ENCODE measurements at places on chromosomes 12 and 14.

GRCh38 chr14:60085085-60085484 is 6.6 kb upstream of the PCNX4 start:
- no peak for DNase-seq

DNA sequence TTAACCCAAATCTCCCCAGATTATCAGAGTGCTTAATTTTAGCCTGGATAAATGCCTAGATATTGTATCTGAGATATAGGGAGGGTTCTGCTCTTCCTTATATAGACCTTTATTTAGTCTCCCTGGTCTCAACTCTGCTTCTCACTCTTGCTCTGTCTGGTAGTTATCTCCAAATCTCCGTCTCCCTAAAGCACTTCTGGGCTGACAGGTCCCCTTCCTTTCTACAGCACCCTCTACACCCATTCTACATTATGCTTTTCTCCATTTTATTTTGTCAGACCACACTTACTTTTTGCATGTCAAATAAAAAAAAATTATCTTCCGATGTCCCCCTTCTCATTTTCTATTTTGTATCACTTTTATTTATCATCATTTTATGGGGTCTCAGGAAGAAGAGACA is 2.0 kb upstream of the ERC1 start:
- no peak for DNase-seq

GRCh38 chr12:1581973-1582708 is 12.2 kb downstream of the FBXL14 start:
- DNase-seq, result no peak

DNA sequence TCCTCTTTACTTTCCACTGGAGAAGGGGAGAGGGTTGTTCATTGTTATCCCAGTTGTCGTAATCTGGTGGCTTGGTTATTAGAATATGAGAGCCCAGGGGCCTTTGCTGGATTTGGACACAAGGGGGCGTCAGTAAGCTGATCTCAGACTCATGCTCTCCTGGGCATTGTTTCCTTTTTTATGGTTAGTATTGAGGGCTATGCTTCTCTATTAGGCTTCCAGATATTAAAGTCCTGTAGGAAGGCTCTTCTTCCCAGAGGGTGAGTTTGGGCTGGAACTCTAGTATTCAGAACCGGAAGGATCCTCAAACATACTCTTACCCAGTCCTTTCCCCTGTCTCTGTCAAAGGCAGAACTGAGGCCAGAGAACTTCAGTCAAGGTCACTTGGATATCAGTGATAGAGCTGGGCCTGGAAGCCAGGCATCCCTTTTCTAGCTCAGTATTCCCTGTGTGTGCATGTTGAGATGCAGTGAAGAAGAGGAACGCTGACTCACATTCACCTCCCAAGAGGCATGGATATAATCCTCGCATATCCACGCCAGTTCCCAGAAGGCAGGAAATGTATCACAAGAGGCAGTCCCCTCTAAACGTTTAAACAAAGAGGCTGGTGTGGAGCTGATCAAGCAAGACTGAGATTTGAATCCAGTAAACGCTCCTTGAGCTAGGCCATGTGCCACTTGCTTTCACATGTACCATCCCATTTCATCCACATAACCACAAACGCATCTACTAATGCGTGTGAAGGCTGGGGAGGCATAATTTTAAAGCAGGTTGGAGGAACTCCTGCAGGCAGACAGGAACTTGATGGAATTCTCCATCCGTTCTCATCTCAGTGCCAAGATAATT is 41.6 kb downstream of the UBE3B start:
- DNase-seq, result peak; percentile 55

DNA sequence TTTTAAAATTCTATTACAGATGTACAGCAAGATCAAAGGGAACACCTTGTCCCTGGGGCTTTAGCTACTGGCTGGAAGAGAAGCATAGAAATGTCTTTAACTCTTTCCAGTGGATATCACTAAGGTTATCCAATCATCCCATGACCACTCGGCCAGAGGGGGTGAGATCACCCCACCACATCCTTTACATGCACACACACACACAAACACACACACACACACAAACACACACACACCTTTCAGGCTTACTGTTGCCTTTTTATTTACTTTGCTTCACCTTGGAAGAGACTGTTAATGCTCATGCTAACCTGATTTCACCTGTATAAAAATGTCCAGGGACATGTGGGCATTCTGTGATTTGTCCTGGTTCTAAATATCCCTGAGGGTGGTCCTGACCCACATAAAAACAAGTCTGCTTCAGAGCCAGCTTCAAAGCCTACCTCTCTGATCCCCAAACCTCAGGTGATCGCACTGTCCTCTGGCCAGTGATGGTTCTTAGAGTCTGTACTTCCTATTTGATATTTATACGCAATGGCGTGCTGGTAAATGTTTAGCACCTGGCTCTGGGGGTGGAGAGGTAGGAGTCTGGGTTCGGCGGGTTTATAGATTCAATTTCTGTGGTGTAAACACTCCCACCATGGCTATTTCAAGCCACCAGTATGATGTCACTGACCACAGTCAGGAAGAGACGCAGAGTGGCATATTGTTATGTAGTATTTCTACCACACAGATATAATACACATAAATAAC is 166.1 kb upstream of the EEA1 start:
- DNase-seq, result no peak

DNA sequence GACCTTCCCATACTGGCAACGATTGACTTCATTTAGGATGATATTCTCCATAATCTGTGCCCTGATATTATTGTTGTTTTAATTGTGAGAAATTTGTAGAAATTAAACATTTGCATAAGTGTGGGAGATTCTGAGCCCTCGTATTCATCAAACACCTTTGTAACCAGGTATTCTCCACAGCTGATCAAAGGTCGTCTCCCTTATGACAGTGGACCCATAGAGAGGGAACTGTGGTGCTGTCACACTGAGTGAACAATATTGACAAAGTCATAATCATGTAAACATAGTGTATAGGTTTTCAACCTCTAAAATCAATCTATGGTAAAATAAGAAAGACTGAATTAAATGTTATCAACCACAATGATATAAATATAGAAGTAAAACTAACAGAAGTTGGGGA is 14.9 kb upstream of the PLEKHG3 start:
- DNase-seq, result no peak

- DNase-seq, result no peak
These were observed 50.7 kb downstream of the PRIMA1 start for GRCh38 chr14:93737634-93738033.

DNA sequence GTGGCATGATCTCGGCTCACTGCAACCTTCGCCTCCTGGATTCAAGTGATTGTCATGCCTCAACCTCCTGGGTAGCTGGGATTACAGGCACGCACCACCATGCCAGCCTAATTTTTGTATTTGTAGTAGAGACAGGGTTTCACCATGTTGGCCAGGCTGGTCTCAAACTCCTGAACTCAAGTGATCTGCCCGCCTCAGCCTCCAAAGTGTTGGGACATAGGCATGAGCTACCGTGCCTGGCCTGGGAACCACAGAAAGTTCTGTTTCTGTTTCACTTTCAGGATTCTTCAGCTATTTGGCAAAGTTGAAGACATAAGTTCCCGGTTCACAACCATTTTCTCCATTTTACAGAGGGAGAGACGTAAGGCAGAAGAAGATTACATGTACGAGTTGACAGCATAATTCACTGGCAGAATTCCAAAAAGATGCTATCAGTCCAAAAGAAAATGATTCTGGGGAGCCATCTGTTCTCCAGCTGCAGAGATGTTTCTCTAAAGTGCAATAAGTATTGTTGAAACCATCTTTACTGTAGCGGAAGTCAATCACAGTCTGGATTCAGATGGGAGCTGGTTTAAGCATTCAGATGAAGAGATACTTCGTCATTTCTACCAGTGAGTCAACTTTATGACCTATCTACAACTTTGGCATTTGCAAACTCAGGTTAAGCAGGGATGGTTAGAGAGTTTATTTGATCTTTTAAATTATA is 8.1 kb upstream of the RNF34 start:
- DNase-seq, result peak; percentile 2

DNA sequence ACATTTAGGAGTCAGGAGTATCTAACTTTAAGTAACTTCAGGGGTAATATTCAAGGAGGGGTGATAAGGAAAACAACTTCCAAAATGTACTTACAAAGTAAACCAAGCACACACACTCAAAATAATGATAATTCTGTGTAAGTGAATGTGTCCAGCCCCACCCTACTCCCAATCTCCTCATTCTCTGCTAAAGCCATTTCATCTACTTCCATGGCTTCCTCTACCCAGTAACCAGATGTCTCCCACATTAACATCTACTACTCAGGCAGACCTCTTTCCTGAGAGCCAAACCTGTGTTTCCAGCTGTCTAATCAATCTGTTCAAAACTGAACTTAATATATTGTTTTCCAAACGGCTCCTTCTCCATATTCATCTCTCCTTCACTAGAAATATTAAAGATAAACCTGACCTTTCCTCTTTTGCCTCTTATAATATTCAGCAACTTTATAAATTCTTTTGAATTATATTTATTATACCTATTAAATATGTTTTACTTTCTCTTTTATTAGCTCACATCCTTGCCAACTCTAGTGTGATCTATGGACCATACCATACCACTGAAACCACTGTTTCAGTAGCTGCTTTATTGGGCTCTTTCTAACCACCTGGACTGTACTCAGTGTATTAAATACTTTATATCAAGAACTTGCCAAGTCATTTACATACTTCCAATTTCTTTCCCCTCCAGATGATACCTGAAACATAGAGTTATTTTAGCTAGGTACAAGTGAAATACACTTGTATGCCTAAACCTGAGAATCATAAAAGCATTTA is 170.7 kb downstream of the PPFIA2 start:
- DNase-seq, result no peak

DNA sequence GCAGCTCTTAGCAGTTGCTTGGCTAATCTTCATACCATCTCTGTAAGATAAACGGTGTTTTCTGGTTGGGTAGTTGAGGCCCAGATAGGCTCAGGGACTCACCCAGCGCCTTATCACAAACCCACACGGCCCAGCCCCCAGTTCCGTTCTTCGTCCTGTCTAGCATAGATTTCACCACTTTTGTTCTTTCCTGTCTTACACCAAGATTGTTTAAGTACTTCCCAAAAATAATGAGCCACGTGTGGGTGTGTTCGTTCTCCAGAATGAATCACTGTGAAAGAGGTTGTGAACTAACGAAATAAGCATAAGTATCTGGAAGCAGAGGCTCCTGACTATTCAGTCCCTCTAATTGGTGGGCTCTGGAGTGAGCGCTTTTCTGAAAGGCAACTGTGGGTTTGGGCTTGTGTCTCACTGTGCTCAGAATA is 21.4 kb downstream of the ACVR1B start:
- peak; percentile 38 for DNase-seq

DNA sequence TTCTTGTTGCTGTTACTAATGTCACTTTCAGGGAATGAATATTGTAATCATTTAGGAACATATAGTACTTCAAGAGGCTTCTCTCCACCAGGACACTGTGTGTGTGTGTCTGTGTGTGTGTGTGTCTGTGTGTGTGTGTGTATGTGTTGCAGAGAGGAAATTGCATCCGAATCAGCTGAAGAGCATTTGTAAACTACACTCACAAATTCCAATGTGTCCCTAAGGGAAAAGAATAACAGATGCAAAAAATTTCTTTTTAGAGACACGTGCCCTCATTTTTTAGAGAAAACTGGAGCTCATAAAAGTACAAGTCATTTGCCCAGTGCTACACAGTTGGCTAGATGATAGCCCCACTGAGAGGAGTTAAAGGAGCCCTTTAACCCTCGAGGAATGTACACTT is 168.8 kb downstream of the ANO4 start:
- DNase-seq, result no peak

DNA sequence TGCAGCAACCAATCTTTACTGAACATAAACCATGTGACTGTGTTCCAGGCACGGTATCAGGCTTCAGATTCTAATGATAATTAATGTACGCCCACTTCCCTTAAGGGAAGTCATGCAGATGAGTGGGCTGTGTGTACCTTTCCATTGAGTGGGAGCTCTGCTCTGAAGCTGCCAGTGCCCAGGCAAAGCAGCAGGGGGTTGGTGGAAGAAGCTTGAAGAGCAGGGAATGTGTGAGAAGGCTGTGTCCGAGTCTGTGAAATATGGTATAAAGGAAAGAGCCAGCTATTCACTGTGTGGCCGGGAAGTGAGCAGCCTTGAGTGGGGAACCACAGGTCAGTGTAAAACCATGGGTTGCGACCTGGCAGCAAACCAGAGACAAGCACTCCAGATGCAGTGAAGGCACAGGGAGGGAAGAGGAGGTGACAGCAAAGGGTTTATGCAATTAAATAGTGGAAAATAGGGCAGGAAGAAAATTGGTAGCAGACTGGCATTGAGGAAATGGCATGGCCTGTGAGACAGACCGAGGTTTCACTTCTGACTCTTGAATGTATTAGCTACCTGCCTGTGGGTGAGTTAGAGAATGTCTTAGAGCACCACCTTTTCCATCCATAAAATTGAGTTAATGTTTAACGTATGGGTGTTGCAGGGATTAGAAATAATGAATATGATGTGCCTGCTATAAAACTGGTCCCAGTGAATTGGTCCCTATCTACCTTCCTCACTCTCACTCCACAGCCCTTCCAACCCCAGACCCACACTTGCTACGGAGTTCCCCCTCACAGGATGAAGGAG is 116.4 kb downstream of the NTF3 start:
- no peak for DNase-seq

GRCh38 chr12:60205500-60205899 is 609.7 kb downstream of the SLC16A7 start:
- DNase-seq, result no peak

DNA sequence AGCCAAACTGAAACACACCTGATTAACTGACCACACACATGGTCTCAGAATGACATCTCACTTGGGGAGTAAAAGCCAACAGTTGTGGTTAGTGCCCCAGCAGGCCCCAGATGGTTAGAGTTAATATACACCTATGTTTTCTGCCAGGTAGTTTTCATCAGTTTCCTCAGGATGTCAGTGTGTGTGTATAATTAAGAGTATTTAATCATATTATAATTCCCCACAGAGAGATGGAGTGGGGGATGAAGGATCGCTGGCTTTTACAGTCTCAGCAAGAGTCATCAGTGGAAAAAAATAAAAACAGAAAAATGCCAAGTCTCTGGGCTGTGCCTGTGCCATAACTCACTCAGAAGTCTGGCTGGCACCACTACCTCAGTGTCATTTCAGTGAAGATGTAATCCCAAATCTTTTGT is 412.5 kb downstream of the ZFP36L1 start:
- no peak for DNase-seq

DNA sequence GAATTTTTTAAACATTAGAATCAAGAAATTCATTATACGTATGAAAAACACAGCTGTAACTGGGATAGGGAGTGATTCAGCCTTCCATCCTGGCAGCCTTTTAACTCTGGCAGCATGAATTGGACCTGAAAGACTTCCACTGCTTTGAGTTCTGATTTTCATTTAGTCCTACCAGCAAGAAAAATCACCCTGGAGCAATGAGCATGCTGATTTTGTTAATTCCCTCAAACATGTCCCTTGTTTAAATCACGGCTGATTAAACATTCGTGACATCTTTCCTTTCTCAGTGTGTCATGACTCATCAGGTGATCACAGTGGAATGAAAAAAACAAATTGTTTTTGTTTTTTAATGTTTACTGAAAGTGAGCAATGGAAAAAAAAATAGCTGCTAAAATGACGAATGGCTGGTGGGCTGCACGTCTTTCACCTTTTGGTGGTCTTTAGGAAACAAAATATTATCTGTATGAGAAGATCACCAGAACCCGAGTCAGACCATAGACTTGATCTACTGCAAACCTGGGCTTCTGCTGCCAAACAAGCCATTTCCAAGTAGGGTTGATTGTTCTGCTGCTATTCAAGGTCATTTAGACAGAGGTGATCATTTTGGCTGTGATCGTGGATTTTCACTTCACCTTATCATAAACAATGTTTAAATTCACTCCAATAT is 67.0 kb upstream of the CAND1 start:
- no peak for DNase-seq

- DNase-seq, result no peak
These were observed 463.8 kb downstream of the APAF1 start for GRCh38 chr12:99108924-99109323.

- no peak for DNase-seq
These were observed 91.9 kb upstream of the LMNTD1 start for GRCh38 chr12:25644979-25645378.

All from activated CD4-positive, alpha-beta T cell treated with anti-CD3 and anti-CD28 coated beads, Interleukin-2, amount 50 U/mL, for 1 hour (primary cell).